ENCODE measurements at places on chromosomes 3 and 15.

DNA sequence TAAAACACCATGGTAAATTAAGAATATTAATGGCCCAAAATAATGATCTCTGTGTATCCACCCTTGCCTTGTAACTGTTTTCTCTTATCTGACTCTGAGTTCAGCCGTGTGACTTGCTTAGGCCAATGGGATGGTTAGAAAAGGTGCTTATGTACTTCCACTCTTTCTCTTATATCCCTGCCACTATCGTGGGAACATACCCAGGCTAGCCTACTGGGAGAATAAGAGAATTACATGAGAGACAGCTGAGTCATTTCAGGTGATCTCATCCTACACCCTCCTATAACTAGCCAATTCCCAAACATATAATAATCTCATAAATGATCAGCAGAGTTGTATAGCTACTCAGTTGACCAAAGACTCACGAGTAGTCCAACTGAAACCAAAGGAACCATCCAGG lies 98.3 kb upstream of the ABI3BP start:
- DNase-seq = no peak

DNA sequence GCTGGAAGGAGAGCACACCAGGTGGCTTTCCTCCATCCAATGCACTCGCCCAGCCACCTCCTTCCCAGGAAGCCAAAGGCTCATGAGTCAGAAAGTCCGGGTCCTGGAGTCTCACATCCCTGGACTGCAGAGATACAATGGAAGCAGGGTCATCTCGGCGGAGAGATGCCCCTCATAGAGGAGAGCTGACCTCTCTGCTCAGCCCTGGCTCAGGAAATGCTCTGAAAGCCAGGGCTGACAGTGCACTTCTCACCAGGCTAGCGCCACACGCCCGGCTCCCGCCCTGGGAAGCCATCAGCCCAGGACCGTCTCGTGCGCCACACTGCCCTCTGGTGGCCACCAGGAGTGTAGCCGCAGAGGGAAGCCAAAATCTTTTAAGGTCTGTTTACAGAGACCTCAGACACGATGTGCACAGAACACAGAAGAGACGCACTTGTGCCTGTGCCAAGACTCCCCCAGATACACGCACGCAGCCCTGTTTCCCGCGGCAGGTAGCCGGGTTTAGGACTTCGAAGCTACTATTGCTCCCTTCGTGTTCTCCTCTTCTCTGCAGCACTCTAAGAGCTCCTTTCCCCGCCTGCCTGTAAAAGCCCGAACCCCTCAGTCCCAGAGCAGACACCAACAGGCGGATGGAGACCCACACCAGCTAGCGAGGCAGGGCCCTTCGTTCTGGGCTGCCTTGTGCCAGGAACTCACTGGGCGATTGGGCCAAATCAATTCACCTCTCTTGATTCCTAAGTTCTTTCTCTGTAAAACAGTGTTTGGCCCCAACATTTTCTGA lies 9.7 kb downstream of the NTRK3 start:
- no peak for DNase-seq

DNA sequence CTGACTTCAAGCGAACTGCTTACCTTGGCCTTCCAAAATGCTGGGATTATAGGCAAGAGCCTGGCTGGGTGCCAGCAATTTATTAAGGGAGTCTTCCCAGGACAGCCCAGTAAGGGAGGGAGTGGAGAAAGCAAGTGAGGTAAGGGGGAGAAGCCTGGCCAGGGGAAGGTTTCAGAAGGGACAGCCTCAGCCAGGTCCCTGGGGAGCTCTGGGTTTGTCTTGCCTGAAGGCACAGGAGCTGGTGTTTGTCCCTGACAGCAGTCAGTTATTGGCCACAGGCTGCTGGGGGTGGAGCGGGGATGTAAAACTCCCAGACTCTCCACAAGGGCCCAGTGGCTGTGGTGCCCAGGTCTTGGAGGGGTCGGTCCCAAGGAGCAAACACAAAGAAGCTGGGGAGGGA lies 33.0 kb upstream of the CDCP1 start:
- no peak for DNase-seq

DNA sequence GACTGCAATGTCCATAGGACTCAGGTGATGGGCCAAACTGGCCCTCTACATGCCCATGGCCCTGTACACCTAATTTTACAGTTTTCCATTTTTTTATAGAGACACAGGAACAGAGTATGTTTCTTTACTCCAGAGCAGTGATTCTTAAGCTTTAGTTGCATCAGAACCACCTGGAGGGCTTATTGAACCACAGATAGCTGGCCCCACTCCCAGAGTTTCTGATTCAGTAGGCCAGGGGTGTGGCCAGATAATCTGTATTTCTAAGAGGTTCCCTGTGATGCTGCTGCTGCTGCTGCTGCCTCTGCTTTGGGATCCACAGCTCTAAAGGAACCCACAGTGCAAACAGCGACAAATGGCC lies 5.1 kb downstream of the RBP1 start:
- no peak for DNase-seq

- DNase-seq = no peak
Observed at GRCh38 chr15:52509500-52510245, 19.0 kb downstream of the MYO5A start.

DNA sequence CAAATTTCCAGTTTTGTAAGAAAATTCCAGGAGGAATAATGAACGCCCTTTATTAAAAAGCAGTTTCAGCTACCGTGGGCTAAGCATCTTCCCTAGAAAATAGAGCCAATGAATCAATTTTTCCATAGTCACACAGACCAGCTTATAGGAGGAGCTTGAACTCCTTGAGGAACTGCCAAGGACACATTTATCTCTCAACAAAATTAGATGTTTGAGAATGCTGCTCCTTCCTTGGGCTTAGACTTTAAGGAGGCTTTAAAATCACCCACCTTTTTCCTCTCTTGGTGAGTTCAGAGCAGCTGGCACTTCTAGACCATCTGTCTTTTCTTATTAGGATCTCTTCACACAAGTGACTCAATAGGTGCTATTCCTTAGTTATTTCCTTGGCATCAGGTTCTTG lies 588.0 kb downstream of the SQOR start:
- DNase-seq = no peak

- DNase-seq = no peak
Observed at GRCh38 chr3:118536764-118537163, 497.9 kb downstream of the IGSF11 start.

- no peak for DNase-seq
Observed at GRCh38 chr3:153502682-153503081, 340.7 kb downstream of the RAP2B start.

- DNase-seq = no peak
Observed at GRCh38 chr15:31843426-31844055, 186.8 kb upstream of the CHRNA7 start.

DNA sequence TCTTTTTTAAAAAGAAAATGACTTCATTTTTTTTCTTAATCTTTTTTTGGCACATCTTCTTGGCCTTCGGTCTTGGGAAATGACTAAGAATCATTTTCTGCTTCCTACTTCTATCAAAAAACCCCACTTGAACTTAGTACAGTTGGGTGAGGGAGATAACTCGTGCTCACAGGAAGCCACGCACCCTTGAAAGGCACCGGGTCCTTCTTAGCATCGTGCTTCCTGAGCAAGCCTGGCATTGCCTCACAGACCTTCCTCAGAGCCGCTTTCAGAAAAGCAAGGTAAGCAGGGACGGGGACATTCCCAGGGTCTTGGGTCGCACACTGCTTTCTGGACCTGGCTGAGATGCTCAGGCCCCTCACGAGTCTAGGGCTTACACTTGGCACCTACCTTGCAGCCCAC lies at the start of gene CCR4:
Gene CCR4, plus strand, starts transcription at position 235 of the 402 bp plus-strand sequence. CDS start 1,779 bp downstream, outside the sequence.
- no peak for DNase-seq

DNA sequence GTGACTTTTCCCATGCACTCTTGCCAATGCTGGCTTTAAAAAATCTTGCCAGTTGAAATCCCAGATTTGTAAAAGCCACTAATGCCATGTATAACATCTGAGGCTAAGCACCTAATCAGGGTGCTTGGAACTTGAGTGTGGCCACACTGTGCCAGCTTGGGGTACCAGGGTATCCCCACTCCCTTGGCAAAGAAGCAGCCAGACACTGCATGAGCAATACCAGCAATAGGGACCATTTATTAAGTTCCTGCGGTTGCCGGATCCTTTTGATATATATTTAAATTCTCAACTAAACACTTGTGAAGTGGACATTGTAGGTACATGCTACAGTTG lies 2.2 kb upstream of the RHCG start:
- no peak for DNase-seq

DNA sequence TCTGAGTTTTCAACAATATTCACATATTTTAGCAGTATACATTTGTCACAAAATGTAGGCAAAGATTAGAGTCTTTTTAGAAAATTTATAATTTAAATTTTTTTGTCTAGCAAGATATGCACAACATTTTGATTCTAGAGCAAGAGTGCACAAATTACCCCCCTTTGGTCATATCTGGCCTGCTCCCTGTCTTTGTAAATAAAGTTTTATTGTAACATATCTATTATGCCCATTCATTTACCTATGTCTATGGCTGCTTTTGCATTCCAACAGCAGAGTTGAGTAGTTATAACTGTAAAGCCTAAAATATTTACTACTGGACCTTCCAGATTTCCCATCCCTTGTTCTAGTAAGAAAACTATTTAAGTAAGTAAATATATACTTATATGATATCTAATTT lies 430.7 kb downstream of the EDEM1 start:
- DNase-seq = no peak

- DNase-seq = no peak
Observed at GRCh38 chr3:95567346-95567745, 1247.0 kb upstream of the EPHA6 start.

DNA sequence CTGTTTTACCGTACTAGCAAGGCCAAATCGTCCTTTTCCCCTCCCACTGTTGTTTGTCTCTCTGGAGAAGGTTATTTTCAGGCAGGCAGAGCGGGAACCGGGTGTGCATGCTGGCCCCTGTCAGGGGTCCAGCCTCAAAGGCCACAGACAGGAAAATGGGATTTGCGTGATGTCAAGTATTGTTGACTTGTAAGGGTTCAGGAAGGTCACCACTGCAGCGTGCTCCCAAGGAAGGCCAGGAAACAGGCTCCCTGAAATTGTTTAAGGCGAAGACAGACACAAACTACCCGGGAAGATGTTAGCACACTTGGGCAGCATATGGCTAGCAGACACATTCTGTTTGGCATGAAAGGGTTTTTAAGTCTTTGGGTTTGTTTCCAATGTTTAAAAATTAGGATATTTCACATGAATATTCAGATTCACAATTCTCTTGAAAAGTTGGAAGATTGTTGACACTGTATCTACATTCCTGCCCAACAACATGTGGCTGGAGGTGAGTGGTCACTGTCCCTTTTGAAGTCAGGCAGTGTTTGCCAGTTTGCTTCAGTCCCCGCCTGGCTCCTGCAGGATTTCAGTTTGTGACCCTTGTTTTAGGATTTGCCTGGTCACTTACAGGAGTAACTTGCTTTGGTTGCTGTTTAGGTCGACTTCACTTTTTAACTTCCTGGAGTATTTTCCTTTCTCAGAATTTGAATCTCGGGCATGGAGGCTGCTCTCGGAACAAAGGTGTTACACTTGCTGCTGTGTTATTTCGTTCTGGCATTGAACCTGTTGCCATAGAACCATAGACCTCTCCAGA lies 90.4 kb downstream of the BDH1 start:
- no peak for DNase-seq

DNA sequence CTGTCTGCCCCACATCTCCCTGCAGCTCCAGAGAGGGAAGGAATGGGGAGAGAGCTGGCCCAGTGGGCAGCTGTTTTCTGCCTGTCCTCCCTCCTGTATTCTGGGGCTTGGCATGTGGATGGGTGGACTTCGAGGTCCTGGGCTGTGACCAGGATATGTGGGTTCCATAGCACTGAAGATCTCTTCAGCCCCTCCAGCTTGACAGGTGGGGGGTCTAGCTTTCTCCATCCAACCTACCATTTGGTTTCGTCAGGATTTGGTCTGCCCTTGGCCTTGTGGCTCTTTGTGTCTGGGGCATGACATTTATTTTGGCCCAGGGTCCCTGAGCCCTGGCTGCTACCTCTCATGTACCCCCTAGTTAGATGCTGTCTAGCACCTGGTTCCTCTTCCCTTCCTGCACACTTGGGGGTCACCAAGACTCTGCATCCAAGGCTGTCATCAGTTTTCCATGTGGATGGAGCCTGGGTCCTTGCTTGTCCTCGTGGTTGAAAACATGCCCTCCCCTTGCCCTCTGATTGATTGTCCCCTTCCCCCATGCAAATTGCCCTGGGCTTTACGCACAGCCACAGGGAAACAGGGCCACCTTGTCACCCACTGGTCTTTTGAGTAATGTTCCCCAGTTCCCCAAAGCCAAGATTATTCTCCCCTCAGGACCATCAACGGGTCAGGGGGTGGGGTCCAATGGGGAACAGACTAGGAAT lies 3.2 kb downstream of the EPHB3 start:
- DNase-seq = no peak

DNA sequence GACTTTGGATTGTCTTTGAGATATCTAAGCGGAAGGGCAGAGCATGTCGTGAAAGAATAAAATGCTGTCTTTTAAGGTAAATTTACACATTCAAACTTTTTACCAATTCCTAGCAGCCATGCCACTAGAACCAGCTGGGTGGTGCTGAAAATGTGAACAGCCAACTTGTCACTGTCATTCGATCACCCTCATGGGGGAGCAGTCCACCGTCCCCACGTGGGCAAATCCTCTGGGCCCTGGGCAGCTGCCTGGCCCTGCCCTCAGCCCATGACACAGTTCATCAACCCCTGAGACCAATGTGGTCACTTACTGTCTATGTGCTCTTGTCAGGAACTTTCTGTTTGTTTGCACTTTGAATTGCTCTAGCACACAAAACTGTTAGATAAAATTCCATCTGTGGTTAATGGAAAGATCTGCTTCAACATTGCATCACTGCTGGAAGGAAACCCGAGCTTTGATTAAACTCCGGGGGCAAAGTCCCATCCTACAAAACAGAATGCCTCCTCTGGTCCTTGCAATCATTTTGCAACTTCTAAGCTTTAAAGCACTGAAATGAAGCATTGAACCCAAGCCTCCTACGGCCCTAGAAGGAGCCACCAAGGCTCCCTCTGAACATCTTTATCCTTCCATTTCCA lies 50.1 kb downstream of the PCSK6 start:
- no peak for DNase-seq

All from esophagus squamous epithelium (tissue), 5 donors.